Stimulated activated CD8-positive, alpha-beta memory T cell treated with anti-CD3 and anti-CD28 coated beads, Interleukin-7, amount 100 ng/mL, for 1 hour (primary cell): ENCODE measurements at places on chromosomes 5 and 9.

GRCh38 chr5:61638476-61638875 is 306.4 kb downstream of the ZSWIM6 start:
- no peak for DNase-seq

DNA sequence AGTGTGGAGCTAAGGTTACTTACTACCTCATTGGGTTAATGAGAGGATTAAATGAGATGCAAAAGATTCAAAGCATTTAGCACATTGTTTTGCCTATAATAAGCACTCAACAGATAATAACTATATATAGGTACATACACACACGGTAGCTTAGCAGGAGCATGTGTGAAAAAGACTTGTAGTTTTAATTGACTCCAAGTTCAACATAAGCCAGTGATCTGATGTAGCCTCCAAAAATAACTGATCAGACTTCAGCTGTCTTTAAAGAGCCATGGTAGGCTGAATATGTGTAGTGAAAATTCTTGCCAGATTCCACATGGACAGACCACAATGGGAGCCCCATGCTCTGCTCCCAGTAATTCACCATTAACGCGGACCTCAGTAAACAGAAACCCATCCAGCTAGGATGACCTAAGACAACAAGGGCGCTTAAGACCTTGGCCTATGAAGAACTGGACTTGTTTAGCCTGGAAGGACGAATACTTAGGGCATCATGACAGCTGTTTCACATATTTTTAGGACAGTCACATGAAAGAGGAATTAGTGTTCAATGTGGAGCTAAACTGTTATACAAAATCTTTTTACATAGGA is 115.1 kb upstream of the ZNF366 start:
- no peak for DNase-seq

DNA sequence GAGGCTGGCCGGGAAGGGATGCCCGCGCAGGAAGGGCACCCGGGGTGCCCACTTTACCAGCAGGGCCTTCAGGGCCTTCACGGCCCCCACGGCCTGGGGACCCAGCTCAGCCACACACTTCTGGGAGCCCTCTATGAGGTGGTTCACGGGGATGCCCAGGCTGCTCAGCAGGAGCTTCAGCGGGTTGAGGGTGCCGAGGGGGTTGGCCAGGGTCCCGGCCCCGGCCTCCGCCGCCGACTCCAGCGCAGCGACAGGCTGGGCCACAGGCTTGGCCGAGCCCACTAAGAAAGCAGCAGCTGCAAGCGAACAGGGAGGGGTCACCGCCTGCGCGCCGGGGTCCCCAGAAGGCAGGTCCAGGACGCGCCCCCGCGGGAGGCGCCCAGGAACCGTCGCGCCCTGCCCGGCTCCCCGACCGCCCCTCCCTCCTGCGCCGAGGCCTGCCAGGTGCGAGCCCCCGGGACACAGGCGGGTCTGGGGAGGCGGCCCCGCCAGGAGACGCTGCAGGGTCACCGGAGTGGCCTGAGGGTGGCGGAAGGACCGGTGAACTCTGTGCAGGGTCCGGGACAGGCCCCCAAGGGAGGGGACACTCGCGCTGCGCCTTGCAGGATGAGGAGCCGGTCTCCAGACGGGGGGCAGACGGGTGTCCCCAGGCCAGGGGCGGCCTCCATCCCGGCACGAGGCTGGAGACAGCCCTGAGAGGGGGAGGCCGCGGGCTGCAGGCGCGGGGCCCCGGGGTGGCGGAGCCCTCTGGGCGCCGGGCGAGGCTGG is 572 bp downstream of the SCGB3A1 start:
- no peak for DNase-seq

DNA sequence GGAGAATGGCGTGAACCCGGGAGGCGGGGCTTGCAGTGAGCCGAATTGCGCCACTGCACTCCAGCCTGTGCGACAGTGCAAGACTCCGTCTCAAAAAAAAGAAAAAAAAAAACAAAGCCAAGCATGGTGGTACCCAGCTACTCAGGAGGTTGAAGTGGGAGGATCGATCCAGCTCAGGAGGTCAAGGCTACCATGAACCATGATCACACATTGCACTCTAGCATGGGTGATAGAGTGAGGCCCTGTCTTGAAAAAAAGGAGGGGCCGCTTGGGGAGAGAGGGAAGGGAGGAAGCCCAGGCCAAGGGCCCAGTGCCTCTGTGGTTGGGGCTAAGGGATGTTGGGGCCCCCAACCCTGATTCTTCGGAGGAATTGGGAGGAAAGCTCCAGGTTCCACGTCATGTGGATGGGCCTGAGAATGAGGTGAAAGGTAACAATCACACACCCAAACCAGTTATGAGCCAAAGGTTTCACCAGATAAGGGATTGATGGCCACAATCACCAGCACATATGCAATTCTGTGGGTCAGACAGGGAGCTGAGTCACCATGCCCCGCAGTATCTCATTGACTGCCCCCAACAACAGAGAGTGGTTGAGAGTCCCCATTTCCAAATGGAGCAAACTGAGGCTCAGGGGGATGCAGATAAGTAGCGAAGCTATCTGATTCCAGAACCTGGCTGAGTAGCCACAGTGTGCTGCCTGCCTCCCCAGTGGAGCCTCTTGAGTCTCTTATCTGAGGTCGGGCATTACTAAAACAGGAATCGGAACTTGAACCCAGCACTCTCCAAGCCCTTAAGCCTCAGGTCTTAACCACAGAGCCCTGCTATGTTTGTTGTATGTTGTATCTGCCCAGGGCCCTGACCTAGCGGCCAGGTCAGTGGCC is 20.5 kb downstream of the SWI5 start:
- DNase-seq, result no peak

- no peak for DNase-seq
These were observed 6.4 kb downstream of the TLE4 start for GRCh38 chr9:79577969-79578723.

GRCh38 chr5:144028636-144029035 is 141.8 kb downstream of the YIPF5 start:
- DNase-seq, result no peak

GRCh38 chr9:114301798-114302565 is 20.9 kb upstream of the ORM1 start:
- DNase-seq, result no peak

DNA sequence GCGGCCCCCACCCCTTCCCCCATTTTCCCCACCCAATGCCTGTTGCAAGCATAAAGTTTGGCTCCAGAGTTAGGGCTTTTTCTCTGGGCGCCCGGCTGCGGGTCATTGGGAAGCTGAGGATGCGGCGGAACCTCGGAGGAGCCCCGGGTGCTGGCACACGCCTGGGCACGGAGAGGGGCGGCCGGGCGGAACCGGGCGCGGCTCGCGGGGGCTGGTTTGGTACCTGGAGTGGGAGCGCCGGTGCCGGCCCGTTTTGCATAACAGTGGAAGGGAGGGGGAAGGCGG is 1.2 kb downstream of the PPARGC1B start:
- no peak for DNase-seq

DNA sequence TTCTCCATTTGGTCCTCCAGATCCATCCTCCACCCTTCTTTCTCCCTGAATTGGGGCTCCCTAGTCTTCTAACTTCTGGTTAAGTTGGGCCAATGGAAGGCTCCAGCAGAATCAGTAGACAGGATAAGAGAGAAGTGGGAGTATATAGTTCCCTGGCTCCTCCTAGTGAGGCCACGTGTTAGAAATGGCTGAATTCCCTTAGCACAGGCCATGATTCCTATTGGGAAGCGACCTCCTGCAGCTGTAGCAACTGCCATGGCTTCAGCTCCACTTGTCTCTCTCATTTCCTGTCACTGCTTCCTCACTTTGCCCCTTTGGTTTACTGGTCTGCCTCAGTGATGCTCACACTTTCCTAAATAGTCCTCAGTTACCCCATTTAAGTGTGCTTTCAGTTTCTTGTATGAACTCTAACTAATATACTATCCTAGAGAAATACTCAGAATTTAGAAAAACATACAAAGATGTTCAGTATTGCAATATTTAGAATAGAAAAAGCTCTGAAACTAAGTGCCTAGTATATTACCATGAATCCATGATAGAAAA is 104.8 kb upstream of the SMARCA2 start:
- DNase-seq, result no peak

DNA sequence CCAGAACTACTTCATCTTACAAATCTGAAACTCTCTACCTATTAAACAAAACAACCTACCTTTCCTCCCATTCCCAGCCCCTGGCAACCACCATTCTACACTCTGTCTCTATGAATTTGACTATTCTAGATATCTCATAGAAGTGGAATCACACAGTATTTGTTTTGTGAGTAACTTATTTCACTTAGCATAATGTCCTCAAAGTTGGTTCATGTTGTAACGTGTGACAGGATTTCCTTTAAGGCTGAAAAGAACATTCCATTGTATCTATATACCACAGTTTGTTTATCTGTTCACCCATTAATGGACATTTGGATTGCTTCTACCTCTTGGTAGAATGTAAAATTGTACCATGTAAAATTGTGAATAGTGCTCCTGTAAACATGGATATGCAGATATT is 70.1 kb upstream of the NXNL2 start:
- no peak for DNase-seq

- no peak for DNase-seq
These were observed 68.9 kb downstream of the PPIC start for GRCh38 chr5:122967625-122968024.

DNA sequence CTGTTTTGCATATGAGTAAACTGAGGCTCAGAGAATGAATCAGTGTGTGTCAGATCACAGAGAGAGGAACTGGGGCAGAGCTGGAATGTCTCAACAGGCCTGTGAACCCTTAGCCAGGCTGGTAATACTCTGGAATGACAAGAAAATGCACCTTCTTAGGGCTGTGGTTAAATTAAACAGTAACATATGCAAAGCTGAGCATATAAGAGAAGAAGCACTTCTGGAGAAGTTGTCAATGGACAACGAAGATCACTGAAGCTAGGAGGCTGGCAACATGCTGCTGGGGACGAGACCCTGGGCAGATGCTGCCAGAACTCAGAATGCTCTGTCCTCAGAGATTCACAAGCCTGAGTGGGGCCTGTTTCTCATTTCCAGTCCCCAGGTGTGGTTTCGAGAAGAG is 64.6 kb upstream of the EPB41L4B start:
- no peak for DNase-seq

DNA sequence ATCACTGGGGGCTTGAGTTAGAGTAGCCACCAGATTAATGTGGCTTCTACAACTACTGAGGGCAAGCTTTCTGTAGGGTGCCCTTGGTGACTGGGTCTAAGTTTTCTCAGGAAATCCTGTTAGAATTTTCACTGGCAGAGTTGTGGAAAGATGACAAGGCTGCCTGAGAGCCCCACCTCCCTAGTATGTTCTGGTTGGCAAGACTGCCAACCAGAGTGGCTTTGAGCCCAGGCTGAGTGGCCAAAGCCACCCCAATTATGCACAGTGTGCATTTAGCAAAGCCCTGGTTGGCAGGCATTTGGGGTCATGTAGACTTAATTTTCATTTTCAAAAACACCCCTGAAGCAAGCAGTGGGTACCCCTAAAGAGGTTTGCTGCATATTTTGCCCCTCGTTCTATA is 136.7 kb upstream of the HAPLN1 start:
- no peak for DNase-seq

- no peak for DNase-seq
These were observed 44.1 kb upstream of the MROH2B start for GRCh38 chr5:41115281-41115680.

GRCh38 chr5:124878583-124879342 is 132.3 kb upstream of the ZNF608 start:
- no peak for DNase-seq

GRCh38 chr9:91077624-91078368 is 276.2 kb downstream of the SYK start:
- no peak for DNase-seq

DNA sequence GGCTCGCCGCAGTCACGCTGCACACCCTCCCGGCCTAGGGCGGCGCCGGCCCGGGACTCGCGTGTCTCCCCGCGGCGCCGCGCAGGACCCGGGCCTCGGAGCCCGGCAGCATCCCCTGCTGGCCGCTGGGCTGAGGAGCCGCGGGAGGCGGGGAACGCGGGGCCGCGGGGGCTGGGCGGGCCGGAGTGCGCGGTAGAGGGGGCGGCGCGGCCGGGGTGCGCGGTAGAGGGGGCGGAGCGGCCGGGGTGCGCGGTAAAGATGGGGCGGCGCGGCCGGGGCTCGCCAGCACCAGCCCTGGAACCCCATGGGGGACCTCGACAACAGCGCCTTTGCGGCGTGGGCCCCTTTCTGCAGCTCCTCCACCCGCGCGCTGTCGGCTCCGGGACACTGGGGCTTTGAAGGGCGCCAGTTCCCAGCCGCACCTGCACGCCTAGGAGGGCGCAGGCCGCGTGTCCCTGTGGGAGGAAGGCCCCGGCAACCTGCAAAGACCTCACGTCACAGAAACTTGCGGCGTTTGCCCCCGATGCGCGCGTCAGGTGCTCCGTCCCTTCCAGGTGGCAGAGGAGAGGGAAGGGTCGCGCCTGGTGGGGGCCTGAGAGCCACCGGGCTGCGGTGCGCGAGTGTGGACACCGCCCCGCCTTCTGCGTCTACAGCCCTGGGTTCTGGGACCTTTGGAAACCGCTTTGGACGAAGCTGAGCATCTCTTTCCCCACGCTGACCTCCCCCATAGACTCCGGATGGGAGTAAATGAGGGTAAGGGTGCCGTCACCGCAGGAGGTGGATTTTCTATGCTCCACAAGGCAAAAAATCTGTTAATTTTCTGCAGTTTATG is 49.6 kb downstream of the NSUN2 start:
- no peak for DNase-seq

DNA sequence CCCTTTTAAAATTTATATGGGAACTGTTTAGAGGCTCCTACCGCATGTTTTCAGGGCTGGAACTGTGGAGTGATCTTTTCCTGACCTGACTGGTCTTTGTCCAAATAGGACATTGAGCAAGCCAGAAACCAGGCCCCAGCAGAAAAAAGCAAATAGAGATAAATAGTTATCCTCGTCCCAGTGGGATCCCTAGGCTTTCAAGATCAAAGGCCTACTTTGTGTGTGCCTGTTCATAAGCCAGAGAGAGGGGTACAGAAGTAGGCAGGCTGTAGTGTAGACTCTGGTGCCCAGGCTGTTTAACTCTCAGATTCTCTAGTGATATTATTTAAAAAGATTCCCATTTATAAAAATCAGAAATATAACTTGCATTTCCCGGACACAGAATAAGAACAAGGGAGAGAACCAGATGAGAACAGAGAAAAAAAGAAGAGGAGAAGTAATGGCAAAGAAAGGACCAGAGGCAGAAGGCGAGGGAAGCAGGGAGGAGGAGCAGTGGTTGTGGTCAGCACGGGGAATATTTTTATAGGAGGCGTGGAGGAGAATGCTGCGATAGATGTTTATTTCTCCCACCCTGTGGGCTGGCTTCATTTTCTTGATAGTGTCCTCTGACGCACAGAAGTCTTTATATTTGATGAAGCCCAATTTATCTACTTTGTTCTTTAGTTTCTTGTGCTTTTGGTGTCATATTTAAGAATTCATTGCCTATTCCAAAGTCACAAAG is 101.2 kb downstream of the AOPEP start:
- no peak for DNase-seq
